ENCODE measurements at places on chromosomes 6 and 20.
A peak's percentile ranks its signal among the peaks of the same experiment; 100 is the strongest.

GRCh38 chr6:27288136-27289044 is 23.7 kb downstream of the POM121L2 start:
- DNase-seq, result no peak

DNA sequence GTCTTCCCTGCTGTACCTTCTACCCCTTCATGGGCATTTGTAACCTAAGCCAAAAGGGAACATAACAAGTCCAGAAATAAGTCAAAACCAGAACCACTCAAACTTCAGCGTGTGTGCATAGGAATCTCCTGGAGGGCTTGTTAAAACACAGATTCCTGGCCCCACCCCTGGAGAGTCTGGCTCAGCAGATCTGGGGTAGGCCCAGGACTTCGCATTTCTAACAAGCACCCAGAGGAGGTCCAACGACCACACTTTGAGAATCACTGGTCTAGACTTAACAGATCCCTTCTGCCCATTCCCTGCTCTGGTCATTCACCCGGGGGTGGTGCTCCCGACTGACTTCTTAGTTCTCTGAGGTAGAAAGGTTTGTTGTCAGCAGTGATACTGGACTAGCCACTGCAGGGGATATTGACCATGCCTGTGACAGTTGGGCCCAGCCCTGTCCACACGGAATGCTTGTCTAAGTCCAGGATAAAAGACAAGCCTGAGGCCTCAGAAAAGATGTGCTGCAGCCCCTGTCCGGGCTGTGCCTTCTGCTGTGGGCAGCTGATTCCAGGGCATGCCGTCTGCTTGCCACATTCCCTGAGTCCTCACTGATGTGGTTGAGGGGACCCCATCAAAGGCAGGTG is 68.6 kb downstream of the SYNJ2 start:
- no peak for DNase-seq

GRCh38 chr20:60066438-60066823 is 108.2 kb downstream of the CDH26 start:
- DNase-seq, result no peak

- DNase-seq, result no peak
Measured at GRCh38 chr20:34189572-34190163, 51.6 kb upstream of the ASIP start.

GRCh38 chr6:21325201-21325856 is 268.2 kb upstream of the SOX4 start:
- DNase-seq, result no peak

- no peak for DNase-seq
Measured at GRCh38 chr6:17167327-17167979, 65.6 kb downstream of the STMND1 start.

DNA sequence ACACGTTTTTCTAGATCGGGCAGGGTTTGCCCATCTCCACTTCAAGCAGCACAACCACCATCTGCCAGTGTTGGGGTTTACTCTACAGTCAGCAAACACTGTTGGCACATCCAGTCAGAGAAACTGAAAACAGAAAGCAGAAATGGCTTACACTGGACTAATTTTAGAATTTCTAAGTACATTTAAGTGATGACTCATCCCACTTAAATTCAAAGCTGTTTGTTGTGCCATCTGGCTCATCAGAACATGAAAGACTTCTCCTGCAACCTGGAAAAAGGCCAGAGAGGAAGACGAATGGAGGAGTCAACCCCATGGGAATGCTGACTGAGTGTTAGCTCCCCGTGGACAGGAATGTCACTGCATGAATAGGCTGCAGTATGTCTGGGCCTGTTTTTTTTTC is 21.8 kb downstream of the FAM209B start:
- DNase-seq, result peak; percentile 92

DNA sequence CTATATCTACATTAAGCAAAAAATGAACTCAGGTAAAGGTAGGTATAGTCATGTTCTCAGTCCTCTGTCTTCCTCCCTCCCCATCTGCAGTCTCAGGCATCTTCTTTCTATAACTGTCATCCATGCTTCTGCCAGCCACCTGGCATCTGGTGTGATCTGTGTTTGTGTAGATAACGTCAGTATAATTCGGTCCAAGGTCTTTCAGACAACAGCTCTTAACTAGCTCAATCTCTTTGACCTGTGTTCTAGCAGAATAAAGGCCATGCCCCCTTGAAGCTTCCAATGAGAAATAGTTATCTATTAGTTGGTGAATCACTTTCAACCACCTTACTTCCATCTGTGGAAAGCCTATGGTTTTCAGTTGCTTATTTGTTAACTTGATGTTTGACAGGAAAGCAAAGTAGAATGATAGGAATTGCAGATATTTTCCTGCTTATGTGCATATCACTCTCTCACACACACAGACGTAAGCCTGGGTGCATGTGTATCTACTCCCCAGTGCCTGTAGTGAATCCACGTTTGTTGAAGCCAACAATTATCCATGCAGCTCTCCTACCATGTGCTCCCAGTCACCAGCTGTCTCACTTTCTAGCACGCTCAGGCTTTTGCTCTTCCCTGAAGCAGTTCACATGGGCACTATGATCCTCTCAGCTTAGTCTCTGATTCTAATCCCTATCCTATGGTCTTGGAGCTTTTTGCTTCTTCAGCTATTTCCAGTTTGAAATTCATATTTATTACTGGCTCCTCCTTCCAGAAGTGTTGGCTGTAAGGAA is 433.7 kb upstream of the MANEA start:
- no peak for DNase-seq

- no peak for DNase-seq
Measured at GRCh38 chr6:100117680-100118079, 123.7 kb upstream of the MCHR2 start.

GRCh38 chr6:108359901-108360882 is 65.3 kb downstream of the AFG1L start:
- DNase-seq, result no peak

DNA sequence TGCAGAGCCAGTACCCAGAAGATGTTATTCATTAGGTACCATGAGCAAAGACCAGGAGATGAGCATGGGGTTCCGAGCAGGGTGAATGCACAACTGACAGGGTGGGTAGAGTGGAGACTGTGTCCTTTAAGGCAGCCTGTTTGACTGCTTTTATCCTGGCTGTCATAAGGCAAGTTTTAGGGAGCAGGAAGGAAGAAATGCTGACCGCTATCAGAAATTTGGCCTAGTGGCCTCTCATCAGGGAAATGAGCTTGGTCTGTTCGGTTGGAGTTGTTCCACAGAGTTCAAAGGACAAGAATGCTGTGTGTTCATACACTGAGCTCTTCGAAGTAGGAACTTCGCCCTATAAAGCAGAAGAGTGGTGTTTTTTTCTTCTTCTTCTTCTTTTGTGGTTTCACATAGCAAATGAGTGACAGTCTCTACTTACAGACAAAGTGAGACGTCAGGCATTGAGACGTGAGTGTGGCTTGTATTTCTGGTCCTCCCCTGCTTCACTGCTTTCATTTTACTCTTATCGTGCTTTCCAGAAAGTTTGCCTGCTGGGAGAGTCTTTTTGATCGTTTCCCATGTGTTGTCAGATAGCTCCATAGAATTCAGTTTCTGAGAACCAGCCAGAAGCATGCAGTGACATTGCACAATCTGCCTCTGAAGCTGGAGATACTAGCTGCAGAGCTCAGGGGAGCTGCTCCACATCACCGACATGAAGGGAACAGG is at the start of gene CASS4:
Gene CASS4, plus strand, starts transcription at position 502 of the 714 bp plus-strand sequence. Its CDS starts 199 bp downstream, at position 701.
- no peak for DNase-seq

- DNase-seq, result peak; percentile 75
Measured at GRCh38 chr6:41159415-41160082, 3.4 kb downstream of the TREM2 start.

GRCh38 chr20:1652960-1653359 is 4.6 kb downstream of the SIRPG start:
- DNase-seq, result no peak
